ENCODE measurements at places on chromosomes 2 and 18. TPM values are rescaled to one million over a fixed set of nuclear protein-coding genes. Genes with fewer than 3 reads are reported as not detected.

DNA sequence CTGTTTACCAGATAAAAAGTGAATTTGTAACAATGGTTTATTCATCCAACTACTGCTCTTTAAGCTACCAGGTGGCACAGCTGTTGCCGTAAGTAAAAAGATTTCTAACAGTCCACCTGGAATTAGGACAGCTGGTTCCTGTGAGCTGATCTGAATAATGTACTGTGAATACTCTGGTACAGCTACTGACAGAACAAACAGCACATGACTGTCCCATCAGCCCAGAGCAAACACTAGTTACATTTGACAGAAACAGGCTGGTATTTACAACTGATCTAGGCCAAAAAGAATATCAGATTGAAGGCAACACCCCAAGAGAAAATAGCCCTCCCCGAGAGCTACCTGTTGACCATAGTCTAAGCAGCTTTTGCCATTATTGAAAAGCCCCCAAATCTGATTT is 840.4 kb downstream of the CPS1 start:
- no peak for DNase-seq

- no peak for DNase-seq
Measured at GRCh38 chr18:57231864-57232263, 85.0 kb downstream of the BOD1L2 start.

GRCh38 chr18:69895066-69896047 is 52.3 kb downstream of the CD226 start:
- no peak for DNase-seq

DNA sequence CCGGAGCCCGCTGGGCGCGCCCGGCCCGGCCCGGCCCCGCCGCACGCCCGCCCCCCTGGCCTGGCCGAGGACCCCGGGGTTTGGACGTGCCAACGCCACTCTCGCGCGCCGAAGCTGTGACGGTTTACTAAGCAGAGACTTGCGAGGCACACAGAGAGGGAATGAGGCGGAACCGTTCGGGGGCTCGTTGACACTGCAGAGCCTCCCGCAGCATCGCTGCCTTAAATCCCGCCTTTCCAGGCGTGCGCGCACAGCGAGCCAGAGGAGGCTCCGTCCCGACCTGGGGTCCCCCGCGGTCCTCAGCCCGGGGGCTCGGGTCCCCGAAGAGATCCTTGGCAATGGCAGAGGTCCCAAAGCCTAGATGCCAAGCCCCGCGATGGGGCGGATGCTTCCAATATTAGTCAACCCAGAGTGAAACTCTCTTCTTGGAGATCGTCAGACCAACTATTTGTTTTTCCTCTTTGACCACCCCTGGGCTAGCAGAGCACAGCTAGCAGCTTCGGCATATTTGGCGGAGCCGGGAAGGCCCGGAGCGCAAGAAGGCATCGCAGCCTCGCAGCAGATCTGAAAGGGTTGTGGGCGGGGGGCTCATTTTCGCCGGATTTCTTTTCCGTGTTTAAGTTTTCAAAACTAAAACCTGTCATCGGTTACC is at the start of gene ZNF385B:
TSS of gene ZNF385B (minus strand) at position 197 of the 652 bp plus-strand sequence.
- no peak for DNase-seq

- no peak for DNase-seq
Measured at GRCh38 chr2:233075966-233076339, 15.8 kb downstream of the INPP5D start.

- DNase-seq = no peak
Measured at GRCh38 chr18:35936951-35937350, 35.5 kb upstream of the RMP24 start.

DNA sequence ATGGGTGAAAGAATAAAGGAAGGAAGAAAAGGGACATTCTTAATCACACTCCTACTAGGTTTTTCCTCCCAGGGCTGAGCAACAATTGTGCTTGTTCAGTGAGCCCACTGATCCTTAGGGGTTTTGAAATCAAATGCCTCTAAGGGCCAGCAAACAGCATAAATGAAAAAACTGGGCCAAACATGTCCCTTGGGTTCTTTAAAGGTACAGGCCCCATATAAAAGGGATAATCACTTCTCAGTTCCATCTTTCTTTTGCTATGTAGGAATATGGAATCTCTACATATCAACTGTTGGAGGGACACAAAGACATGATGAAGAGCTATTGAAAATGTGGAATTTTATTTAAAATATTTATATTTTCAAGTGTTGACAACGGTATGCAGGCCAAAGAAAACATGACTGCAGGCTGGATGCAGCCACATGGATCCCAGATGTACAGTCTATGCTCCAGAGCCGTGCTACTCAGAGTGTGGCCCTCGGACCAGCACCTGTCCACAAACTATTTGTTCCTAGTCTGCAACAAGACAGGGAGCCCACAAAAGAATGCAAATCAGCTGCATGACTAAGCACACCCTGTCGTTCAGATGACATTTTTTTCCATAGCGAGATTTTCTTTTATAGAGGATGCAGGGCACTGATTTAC is 110.0 kb downstream of the CDH20 start:
- no peak for DNase-seq

GRCh38 chr2:126881591-126881990 is 17.1 kb upstream of the TEX51 start:
- no peak for DNase-seq

DNA sequence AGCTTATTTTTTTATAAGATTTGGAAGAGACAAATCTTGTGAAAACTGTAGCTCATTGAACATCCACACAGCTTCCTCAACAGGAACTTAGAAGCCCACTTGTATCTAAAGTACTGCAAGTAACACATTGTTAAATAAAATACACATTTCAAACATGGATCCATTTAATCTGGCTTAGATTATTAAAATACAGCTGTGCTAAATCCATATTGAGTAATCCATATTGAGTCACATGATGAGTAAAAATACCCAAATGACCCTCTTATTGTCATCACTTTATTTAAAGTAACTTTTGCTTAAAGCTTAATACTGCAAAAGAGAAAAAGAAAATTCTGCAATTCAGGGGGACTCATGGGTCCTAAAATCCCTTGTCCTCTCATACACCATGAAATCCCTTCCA is 133.3 kb downstream of the OSR1 start:
- DNase-seq = no peak

GRCh38 chr2:72998234-72998651 is 73.3 kb downstream of the SFXN5 start:
- peak; percentile 2 for DNase-seq

GRCh38 chr2:173803449-173803848 is 161.7 kb downstream of the SP3 start:
- DNase-seq = no peak

DNA sequence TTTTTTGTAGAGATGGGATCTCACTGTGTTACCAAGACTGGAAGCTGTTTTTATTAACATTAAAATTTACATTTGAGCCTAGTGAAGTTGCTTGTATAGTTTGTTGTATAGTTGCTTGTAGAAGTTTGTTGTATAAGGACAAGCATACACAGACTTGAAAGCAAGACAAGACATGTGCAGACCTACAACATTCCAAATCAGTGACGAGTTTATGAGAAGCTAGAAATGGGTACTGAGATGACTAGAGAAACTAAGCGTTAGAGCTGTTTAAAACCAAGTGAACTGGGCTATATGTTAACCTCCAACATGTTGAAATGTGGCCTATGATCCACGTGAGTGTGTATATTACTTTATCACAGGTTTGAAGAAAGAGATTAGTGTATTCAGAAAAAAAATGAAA is 39.1 kb downstream of the ABCB11 start:
- DNase-seq = no peak

GRCh38 chr2:169222665-169223064 is 139.7 kb downstream of the LRP2 start:
- no peak for DNase-seq

DNA sequence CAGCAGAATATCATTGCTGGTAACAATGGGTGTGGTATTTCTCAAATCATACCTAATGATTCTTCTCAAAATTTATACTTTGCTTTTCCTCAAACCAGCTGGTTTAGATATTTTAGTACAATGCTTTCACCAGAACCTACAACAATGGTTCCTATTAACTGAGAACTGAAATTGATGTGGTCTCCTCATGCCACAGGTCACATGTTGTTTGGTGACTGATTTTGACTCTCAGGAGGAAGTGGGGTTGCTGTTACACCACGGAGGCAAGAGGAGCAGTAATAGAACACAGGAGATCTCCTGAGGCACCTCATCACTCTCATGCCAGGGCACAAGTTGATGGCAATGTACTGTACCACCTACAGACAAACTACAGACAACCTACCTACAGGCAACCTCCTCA is 3.0 kb upstream of the CEP68 start:
- no peak for DNase-seq

- no peak for DNase-seq
Measured at GRCh38 chr2:174634130-174635014, 36.8 kb upstream of the WIPF1 start.

DNA sequence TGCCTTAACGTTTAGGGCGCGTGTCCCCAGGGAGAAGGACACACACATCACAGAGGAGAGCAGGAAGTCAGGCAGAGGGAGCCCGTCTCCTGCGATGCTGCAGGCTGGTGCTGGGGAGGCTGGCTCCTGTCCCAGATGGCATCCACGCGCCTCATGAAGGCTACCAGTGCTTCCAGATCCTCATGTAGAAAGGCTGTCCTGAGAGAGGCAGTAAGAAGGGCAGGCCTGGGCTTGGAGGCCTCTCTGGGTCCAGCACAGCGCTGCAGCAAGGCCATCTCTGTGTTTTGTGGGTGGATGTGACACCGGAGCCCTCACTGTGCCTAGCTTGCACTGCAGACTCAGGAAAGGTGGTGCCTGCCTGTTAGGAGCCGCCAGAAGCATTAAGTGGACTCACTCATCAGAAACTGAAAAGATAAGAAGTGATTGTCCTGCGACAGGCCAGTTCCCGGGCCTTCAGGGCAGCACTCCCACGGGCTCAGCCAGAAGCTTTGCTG is 62.7 kb downstream of the FAM168B start:
- DNase-seq = peak; percentile 10

DNA sequence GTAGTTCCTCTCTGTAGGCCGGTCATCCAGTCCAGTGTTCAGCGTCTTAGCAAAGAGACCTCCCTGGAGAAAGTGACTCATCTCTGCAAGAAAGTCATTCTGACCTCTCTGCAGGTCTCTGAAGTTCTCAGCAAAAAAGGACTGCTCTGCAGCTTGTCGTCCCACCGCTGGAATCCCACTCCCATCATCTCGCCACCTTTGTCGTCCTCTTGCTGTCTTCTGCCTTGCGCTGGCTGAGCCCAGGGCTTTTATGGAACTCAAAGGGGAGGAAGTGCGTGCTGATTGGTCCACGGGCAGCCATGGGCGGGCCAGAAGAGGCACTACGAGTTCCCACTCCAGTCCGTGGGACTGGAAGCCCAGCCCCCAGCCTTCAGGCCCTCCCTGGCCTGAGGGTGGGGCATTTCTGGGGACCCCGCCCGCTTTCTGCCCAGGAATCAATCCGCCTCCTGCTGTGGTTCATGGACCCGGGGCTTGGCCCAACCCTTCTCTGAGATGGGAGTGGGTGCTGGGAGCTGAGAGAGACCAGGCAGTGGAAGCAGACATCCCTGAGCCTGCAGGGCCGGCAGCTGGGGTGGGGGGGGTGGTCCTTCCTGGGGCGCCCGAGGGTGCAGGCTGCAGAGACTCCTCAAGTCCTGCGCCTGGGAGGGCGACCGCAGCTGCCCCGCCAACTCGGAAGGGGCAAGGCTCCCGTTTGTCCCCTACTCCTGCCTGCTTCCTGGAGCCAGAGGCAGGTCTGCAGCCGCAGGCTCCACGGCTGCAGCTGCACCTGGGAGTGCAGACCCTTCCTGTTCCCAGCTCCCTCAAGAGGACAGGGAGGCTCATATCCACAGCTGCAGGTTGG is 660.7 kb upstream of the RAB6C start:
- DNase-seq = no peak

DNA sequence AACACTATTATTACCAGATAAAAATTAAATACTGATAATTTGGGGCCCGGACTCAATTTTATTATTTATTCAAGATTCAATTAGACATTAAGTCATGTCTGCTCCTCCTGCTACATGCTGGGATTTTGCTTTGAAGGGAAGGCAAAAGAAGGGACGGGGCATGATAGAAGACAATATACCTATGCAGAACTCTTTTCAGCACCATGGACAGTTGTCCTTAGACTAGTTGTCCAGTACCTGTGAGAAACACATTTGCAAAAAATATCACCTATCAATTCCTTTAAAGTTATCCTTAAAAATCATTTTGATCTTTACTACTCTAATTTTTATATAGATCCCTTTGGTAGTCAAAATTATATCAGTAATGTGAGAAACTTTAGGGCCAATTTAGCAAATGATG is 100.2 kb upstream of the SULT1C3 start:
- DNase-seq = no peak

KCNG2 gene
- 0.66 TPM for total RNA-seq

TLK1 gene
- 34.1 TPM for total RNA-seq

SPRED2 gene
- 25.2 TPM for total RNA-seq

CRYGC gene
- total RNA-seq = not detected

ALPI gene
- total RNA-seq = not detected

ERICH2 gene
- total RNA-seq = 0.80 TPM

All from breast epithelium (tissue), 4 donors.